Caudate nucleus (tissue), 63 donors: ENCODE measurements at places on chromosomes 2 and 18.
A peak's percentile ranks its signal among the peaks of the same experiment; 100 is the strongest.

- no peak for DNase-seq
Measured at GRCh38 chr2:60707750-60708371, 48.2 kb upstream of the PAPOLG start.

- no peak for DNase-seq
Measured at GRCh38 chr18:57014772-57015413, 132.0 kb upstream of the BOD1L2 start.

GRCh38 chr2:158015428-158016076 is 86.1 kb upstream of the UPP2 start:
- DNase-seq, result no peak

DNA sequence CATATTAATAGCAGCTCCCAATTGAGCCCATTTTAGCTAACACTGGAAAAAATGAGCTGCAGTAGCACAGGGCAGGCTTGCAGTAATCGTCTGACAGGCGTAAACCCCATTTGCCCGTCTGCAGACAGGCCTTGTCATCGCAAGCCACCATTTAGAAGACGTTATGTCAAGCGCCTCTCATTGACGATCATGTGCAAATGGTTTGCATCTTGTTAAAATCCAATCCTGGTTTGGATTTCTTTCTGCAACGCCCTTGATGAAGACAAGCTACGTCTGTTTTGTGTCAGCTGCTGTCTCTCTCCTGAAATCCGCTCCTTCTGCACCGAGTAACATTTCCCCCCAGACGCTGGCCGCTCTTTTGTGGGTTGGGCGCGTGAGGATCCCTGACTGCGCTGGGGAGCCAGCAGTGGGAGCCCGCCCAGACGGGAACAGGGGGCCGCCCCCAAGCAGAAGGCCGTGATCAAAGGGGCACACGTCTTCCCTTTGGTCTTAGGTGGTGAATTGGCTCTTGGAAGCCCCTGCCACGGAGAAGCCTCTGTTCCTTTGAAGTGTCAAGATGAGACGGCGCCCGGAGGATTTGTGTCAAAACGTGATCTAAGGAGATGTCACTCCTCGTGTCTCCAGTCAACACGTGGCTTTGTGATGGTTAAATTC is 84.2 kb upstream of the GPC1 start:
- DNase-seq, result no peak

- DNase-seq, result no peak
Measured at GRCh38 chr18:3119401-3120341, 100.1 kb downstream of the MYOM1 start.

DNA sequence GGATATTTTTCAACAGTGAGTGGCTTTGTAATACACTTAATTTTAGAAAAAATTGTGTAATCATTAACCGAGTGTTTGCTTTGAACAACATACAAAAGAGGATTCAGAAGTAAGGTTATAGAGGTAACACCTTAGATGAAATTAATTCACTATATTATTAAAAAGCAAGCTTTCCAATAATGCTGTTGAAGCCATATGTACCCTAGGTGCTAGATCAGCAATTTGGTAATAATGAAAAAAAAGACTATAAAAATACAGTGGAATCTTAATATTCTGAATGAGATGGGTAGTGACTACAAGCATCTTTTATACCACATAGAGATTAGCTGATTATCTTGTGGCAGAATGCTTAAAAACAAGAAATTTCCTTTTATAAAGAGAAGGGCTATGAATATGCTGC is 115.1 kb upstream of the FAM136A start:
- no peak for DNase-seq

DNA sequence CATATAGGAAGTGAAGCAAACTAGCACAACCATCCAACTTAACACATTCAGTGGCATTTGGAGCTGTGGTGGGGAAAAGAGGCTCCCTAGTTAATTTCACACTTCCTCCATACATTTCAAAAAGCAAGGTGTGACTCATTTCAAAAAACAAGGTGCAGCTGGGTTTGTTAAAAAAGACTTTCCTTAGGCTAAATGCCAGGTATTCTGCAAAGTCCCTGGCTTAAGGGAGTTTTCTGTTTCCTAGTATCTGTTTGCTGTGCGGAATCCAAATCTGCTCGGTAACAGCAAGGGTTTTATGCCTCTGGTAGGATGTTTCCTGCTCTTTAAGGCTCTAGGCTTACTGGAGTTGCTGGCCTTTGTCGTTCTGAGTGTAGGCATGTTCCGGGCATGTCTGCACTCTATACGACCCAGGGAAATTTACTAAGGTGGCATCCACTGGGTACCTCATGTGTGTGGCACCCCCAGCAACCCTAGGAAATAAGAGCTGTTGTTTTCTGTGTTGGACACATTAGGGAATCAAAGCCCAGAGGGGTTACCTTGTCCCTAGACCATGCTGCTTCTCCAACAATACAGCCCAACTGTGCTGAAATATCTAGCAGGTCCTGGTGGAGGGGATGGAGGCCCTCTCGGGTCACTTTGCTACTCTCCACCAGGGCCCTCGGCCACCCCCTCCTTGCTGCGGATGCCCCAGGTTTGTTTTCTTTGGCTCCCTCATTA is 634 bp upstream of the MSGN1 start:
- DNase-seq, result no peak

GRCh38 chr2:201136889-201137321 is 20.9 kb downstream of the CFLAR start:
- no peak for DNase-seq

- DNase-seq, result no peak
Measured at GRCh38 chr2:241482126-241482955, 26.0 kb downstream of the STK25 start.

DNA sequence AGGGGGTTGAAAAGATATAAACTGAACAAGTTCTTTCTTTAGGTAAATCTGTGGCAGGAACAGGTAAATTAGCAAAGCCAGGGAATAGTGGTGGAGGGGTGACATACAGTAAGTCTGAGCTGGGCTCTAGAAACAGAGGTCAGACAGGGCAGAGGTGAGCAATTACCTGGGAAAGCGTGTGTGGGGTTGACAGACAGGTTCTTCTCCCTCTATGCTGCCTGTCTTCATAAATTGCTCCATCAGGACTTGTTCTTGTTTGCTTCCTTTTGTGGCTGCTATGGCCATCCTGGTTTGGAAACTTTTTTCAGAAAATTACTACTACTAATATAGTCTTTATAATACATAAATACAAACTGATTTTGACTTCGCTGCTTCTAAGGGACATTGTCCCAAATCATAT is 3.4 kb upstream of the ANKRD12 start:
- no peak for DNase-seq

GRCh38 chr2:238876232-238876630 is 28.3 kb downstream of the TWIST2 start:
- DNase-seq, result no peak

- peak; percentile 16 for DNase-seq
Measured at GRCh38 chr18:12946549-12947284, 1.1 kb upstream of the SEH1L start.

DNA sequence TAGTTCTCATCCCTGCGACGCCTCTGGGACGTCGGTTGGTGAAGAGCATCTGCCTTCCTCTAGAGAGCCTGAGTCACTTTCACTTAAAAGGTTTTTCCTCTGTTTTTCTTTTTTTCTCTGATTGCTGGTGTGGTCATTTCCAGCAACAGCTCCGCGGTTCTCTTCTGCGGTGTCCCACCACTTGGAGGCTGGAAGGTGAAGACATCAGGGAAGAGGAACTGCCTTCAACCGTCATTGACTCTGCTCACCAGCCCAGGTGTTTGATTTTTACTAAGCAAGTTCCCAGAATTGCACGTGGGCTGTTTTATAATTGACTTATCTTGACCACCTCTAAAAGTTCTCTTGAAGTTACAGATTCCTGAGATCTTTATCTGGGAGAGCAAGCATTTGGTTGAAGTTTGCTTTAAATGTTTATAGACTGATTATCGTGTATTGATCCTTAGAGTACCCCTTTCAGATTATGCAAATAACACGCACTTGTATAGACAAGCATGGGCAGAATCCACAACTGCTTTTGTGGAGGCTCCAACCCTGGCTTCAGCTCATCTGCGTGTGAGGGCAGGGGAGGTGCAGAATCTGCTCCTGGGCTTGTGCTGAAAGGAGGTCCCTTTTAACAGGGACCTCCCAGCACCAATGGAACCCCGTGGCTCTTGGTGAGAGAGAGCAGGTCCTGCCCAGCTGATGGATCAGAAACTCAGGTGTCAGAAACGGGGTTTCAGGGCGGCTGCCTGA is 3.5 kb downstream of the CTDP1 start:
- no peak for DNase-seq

- DNase-seq, result no peak
Measured at GRCh38 chr2:239531456-239532241, 130.8 kb upstream of the HDAC4 start.

GRCh38 chr2:216001216-216002100 is 11.9 kb downstream of the MREG start:
- no peak for DNase-seq

DNA sequence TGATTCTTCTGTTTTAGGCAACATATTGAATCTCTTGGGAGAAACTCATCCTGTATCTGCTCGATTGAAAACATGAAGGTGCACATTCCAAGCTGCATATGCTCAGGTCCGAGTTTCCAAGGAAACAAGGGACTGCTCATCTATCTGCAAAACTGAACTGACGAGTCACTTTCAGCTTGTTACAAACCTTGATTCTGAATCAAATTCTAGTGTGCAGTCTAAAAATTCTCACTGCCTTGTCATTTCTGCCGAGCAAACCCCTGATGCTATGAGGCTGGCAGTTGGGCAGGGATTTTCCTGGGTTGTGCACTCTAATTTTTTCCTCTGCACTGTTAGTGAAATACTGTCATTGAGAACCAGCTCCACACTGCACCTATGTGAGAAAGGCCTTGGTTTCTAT is 101.3 kb upstream of the ETAA1 start:
- DNase-seq, result no peak

DNA sequence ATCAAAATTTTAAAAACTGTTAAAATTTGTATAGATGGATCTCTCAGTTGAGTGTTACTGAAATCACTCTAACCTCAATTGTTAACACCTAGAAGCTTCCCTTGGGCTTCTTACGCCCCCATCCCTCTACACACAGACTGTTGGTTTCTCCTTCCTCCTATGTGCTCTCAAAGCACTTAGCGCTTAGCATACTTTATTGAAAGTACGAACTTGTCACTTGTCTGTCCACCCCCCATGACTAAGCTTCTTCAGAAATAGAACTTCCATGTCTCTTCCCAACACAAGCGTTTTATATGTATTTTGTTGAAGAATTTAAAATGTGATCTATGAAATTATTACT is 441 bp downstream of the MPHOSPH10 start:
- no peak for DNase-seq

- DNase-seq, result no peak
Measured at GRCh38 chr2:27891673-27892105, 1.2 kb downstream of the BABAM2 start.

DNA sequence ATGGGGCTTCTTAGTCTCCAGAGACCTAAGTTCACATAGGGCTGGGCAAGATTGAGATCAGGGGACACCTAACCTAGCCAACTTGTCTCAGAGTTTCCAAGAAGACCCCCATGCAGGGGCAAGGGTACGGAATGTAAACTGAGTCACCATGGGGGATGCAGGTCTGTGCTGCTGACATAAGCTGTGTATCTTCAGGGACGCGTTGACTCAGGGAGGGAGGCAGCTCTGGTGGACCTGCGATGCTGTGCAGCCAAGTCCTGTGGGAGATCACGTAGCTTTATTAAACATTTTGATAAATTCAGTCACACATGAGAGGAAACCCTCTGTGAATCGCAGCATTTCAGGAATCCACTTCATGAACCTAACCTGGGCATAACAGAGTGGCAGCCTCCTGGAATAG is 216.0 kb downstream of the ANKRD30B start:
- no peak for DNase-seq

GRCh38 chr18:31977270-31977872 is 34.4 kb upstream of the TRAPPC8 start:
- DNase-seq, result no peak

- DNase-seq, result no peak
Measured at GRCh38 chr2:32502941-32503340, 124.9 kb upstream of the TTC27 start.

DNA sequence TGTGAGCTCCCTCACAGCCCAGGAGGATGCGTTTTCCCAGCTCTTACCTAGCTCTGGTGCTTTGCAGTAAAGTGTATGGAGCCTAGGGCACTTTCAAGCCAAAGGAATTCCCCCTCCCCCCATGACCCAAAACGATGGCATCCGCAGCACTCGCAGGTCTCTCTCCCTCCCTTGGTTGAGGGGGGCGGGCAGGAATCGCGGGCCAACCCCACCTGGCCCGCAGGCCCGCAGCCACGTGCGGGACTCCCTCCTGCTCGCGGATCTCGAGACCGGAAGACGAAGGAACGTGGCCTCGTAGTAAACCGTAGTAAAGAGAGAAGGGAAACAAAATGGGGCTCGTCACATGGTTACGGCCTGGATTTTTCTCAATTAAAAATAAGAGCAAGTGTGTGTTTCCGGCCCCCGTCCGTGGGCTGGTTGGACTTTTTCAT is 8.5 kb downstream of the IRS1 start:
- DNase-seq, result no peak

GRCh38 chr2:16553226-16553625 is 112.4 kb downstream of the CYRIA start:
- no peak for DNase-seq

- no peak for DNase-seq
Measured at GRCh38 chr2:200828104-200828503, 16.4 kb downstream of the BZW1 start.

DNA sequence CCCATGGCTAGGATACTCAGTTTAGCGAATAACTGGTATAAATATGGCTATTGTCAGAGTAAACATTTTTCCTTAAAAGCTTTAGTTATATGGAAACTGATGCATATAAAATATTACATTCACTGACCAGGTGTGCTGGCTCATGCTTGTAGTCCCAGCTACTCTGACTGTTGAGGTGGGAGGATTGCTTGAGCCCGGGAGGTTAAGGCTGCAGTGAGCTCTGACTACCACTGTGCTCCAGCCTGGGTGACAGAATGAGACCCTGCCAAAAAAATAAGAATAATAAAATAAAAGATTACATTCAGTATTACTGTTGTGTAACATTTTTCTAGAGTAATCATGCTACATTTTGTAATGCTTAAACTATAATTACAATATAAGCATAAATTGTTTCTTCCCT is 350.4 kb upstream of the FSIP2 start:
- no peak for DNase-seq
